ENCODE measurements at places on chromosomes 5 and 9.

GRCh38 chr5:9782826-9783560 lies 152.8 kb upstream of the TAS2R1 start:
- DNase-seq: no peak

DNA sequence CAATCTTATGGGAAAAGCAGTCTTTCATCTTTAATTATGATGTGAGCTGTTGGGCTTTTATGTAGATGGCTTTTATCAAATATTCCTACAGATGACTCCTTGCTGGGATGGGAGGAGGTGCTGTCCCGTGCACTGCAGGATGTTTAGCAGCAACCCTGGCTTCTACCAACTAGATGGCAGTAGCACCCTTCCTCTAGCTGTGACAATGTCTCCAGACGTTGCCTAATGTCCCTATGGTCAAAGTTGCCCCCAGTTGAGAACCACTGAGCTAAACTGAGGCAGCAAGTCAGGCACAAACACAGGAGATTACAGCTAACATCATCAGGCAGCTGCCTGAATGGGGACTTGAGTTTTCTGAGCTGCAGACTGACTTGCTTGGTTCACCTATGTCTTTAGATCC lies 401.9 kb upstream of the PDE4D start:
- DNase-seq: no peak

GRCh38 chr9:72586388-72587130 lies 65.2 kb downstream of the TMC1 start:
- peak; percentile 4 for DNase-seq

DNA sequence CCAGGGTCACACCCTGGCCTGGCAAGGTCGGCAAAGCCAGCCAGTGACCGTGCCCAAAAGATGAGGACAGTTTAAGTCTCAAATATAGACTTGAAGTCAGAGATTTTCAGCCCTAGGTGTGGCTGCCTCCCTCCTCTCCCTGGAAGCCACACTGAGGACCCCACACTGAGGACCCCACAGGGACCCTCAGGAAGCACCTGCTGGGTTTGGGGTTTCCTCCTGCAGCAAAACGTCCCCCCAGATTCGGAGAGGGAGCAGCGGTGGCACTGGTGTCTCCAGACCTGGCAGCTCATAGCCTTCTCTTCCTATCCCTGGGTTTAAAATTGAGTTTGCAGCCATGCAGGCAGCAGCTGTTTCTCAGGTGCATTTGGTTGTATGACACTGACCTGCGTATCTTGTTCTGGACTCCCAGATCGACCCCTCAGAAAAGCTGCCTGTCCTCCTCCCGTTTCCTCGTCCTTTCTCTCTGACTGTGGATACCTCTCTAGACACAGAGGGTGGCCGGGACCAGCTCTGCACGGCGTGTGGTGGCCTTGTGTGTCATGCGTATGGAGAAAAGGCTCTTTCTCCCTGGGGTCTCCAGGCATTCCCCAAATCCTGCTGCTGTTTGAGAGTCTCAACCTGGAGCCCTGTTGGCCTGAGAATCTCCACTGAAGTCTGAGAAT lies 36.6 kb downstream of the MRPL36 start:
- DNase-seq: no peak

DNA sequence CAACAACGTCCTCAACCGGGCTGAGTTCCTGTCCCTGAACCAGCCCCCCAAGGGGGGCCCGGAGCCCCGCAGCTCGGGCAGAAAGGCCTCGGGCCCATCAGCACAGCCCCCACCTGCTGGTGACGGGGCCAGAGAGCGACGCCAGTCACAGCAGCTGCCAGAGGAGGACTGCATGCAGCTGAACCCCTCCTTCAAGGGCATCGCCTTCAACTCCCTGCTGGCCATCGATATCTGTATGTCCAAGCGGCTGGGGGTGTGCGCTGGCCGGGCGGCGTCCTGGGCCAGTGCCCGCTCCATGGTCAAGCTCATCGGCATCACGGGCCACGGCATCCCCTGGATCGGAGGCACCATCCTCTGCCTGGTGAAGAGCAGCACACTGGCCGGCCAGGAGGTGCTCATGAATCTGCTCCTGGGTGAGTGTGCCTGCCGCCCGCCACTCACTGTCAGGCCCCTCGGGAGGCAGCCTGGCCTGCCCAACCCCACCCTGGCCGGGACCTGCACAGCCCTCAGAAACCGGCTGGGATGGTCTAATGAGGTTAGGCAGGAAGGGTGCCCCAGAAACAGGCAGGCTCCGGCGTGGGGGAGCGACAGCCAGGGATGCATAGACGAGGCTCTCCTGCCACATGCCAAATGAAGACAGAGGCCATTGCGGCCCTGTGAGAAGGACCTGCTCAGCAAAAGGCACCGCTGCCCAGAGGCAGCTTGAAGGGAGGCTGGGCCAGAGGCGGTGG lies 678 bp downstream of the PLPP7 start:
- DNase-seq: no peak

GRCh38 chr5:921456-922435 lies 29.1 kb downstream of the TRIP13 start:
- no peak for DNase-seq

DNA sequence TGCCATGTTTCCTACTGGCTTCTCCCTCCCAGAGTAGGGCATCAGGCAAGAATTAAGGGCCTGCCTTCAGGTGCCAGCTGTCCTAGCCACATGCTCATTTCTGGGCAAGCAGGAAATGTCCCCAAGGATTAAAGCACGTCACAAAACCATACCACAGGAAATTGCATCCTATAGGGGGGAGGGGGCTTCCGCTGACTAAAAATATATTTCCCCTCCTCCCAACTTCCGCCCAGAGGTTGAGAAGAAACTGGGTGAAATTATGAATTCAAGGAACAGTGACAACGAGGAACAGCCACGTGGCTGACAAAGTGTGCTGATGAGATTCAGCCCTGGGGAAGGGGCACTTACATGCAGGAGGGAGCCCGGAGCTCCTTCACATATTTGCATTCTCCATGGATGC lies 4.1 kb downstream of the HBEGF start:
- peak; percentile 25 for DNase-seq

DNA sequence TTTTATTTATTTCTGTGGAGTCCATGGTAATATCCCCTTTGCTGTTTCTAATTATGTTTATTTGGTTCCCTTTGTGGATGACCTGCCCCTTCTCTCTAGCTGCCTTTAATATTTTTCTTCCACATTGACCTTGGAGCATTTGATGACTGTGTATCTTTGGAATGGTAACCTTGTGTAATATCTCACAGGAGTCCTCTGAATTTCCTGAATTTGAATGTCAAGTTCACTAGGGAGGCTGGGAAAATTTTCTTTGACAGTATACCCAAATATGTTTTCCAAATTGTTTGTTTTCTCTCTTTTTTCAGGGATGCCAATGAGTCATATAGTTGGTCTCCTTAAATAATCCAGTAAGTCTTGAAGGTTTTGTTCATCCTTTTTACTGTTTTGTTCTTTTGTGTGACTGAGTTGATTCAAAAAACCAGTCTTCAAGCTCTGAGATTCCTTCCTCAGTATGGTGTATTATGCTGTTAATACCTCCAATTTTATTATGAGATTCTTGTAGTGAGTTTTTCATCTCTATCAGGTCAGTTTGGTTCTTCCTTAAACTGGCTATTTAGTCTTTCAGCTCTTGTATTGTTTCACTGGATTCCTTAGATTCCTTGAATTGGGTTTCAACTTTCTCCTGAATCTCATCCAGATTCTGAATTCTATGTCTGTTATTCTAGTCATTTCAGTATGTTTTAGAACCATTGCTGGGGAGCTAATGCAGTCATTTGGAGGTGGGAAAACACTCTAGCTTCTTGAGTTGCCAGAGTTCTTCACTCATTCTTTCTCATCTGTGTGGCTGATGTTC lies 349.0 kb upstream of the TARS1 start:
- no peak for DNase-seq

GRCh38 chr5:14036947-14037346 lies 92.5 kb upstream of the DNAH5 start:
- DNase-seq: no peak
